ENCODE measurements at places on chromosomes 4 and X.

DNA sequence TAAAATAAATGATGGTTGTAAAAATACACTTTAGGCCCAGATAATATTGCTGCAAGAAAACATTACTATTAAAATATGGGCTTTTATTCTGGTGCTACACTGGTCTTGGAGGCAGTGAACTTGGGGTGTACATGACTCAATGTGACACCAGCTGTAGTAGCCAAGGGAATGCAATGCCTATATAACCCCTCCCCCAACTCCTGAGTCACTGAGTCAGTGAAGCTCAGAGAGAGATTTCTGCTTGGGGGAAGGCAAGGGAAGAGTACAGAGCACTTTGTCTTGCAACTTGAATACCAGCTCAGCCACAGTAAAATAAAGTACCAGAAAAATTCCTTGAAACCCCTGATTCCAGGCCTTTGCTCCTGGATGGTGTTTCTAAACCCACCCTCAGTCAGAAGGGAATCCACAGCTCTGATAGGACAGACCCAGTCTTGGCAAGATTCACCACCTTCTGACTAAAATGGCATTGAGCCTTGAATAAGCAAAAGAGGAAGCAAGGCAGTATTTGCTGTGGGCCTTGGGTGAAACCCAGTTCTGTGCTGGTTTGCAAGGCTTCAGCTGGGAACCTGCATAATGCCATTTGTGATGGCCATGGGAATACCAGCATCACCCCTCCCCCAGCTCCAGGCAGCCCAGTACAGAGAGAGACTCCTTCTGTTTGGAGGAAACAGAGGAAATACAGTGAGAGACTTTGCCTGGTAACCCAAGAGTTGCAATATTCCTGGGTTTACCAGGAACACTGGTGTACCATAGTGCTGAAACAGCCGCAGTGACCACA is 209.9 kb downstream of the IQCM start:
- no peak for DNase-seq

DNA sequence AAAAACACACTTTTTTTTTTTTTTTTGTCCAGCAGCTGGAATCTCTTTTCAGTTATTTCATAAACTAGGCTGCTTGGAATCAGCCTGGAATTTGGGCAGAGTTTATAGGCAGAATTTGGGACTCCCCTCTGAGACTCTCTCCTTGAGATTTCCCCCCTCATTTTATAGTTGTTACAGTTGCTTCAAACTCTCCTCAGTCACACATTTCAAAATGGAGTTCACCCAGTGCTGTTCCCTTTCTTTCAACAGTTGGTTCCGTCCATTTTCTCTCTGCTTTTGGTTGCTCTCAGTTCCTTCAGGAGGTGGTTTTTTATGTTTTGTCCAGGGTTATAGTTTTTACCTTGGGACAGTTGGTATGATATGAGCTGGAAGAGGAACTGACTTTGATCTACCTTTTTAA is 27.5 kb downstream of the NSD2 start:
- DNase-seq: no peak

- DNase-seq: no peak
Measured at GRCh38 chr4:174564529-174564928, 42.2 kb upstream of the HPGD start.

DNA sequence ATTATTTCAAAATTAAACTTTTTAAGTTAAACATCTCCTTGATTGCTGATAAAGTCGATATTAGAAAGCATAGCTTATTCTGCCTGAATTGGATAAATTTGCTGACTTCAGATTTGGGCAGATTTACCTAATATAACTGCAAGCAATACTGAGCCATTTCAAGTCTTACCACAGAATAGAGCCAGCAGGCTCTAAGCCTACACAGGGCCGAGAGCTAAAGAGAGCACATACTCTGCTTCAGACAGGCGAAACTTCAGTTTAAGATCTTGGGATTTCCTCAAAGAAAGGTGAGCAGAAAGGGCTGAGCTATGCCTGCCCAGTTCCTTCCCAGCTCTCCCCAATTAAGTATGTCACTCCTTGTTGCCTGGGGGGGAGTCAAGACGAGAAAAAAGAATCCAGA is 240.6 kb upstream of the NOCT start:
- DNase-seq: no peak

DNA sequence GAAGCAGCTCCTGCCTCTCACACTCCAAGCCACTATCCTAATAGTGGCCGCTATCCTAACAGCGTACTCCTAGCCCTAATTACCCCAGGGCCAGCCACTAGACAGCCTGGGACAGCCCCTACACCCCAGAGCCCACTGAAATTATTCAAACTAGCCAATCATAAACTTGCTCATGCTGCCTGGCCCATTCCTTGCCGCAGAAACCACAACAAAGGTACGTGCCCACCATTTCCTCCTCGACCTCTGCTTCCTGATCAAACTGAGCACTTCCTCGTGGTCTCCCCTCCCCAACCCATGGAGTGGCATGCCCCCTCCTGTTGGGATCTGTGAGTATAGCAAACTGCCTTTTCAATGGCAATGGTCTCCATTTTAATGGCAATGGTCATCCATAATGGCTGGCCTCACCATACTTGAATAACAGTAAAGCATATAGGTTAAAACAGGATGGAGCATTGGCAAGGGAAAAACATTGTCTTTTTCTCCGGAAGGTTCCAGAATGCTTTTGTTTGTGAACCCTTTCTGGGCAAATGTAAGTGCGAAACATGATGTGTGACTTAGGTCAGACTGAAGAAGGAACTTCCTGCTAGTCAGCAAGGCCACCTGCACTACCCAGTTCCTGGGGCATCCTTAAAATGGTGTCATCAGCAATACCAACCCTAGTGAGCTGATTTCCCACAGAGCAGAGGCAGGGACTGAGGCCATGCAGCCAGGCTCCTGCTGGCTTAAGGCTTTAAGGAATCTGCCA is 107.1 kb upstream of the ATP6AP2 start:
- DNase-seq: no peak

GRCh38 chr4:150782311-150782710 is 200.4 kb downstream of the MAB21L2 start:
- no peak for DNase-seq

- no peak for DNase-seq
Measured at GRCh38 chr4:120865985-120866384, 56.5 kb downstream of the PRDM5 start.

DNA sequence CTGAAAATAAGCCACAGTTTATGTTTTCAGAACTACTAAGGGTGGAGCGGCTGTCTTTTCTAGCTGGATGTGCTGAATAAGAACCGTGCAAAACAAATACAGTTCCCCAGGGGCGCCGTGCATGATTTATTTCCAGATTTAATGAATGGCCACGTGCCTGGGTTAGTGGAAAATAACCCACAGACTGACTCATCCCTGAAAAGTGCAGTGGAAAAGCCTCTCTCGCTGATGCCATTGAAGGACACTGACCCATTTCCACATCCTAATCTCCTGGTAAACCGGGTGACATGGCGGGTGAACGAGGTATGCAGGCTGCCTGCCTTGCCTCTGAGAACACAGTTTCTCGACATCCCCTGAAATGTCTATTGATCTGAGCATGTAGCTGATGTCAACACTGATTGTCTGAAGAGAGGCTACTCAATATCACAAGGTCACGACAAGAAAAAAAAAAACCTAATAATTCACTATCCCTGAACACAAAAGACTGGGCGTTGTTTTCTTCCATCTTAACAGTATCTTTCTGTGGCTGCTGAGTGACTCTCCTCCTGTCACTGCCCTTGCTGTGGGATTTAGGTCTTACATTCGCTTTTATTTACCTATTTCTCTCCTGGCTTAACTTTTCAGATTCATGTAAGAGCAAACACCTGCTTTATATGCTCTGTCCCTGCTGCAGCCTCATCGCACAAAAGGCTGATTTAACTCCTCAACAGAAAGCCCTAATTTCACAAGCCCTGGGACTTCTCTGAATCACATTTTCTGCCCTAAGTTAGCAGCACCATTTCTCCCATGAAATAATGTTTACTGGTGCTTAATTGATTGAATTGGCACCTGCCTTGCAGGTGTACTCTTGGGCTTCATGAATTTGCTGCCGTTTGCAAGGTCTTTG is 76.9 kb upstream of the SCOC start:
- DNase-seq: no peak

- no peak for DNase-seq
Measured at GRCh38 chrX:40152741-40153344, 55.1 kb upstream of the BCOR start.

DNA sequence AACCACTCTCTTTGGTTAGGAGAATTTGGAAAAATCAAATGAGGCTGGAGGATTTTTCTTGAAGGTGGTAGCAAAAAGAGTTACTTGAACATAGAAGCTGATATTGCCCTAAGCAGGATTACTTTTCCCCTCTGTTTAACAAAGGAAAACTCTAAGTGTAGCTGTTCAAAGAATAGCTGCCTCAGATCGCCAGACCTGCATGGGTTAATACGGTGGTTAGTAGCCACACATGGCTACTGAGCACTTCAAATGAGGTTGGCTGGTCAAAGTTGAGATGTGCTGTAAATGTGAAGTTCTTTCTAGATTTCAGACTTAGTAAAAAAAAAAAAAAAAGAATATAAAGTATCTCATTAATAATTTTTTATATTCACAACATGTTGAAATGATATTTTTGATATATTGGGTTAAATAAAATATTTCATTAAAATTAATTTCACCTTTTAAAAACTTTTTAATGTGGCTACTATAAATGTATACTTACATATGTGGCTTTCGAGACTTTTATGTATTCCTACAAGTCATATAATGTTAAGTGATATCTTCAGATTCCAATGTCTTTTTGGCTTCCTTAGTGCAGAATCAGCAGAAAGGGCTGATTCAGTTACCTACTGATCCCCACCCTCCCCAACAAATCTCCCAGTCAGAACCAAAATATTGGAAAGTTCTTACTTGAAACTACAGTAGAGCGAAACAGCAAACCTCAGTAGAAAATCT is 3.3 kb upstream of the RPS6KA3 start:
- no peak for DNase-seq

GRCh38 chrX:102976793-102977495 is 39.9 kb downstream of the RAB40AL start:
- no peak for DNase-seq

- DNase-seq: no peak
Measured at GRCh38 chrX:74536832-74537371, 77.5 kb downstream of the RLIM start.

- no peak for DNase-seq
Measured at GRCh38 chrX:13693341-13693961, 4.5 kb downstream of the RAB9A start.

- no peak for DNase-seq
Measured at GRCh38 chr4:52907510-52907909, 45.4 kb downstream of the RASL11B start.

- DNase-seq: no peak
Measured at GRCh38 chr4:2059046-2059725, at the start of gene NAT8L. Gene NAT8L, plus strand, starts transcription at chr4:2059327. Its CDS starts 185 bp downstream, at chr4:2059512.

DNA sequence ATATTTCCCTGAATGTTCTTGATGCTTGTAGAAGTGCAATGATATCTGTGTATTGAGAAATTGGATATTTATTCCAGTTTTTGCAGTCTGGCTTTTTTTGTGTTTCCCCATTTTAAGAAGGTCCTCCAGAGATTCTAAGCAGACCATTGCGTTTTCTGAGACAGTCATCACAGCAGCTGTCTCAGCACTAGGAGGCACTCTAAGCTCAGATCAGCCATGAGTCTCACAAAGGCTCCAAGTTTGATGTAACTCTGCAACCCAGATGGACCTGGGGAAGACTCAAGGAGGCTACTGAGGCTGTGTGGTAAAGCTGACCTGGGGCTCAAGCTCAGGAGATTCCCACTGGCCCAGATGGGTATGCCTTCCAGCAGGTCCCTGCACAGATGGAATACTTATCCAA is 89.3 kb upstream of the CYLC1 start:
- no peak for DNase-seq

DNA sequence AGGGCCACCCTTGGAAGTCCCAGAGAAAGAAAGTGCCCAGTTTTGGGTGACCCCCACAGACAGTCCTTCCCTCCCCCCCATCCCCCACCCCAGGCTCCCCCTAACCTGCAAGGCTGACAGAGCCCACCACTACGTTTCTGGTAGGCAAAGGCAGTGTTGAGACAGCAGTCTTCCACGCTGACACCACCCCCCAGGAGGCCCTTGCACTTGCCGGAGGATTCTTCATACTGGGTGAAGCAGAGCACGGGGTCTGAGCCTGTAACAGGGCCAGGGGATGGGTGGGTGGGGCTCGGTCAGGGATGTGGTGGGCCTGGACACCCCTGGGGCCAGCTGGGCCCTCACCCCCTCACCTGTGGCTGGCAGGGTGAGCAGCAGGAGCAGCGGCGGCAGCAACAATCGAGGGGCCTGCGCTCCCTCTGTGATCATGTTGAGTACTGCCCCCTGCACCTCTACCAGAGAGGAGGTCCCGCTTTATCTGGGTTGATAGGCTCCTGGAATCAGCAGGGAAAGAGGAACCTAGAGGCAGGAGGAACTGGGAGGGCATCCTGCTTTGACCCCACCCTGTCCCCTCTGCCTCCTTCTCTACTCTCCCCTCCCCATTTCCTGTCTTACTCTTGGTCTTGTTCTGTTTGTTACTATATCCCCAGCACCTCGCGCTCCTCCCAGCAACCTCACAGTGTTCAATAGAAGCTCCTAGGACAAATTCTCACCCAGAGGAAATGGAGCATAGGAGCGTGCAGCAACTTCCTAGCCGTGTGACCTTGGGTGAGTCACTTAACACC is at the start of gene CFP:
Gene CFP, minus strand, starts transcription at position 512 of the 782 bp plus-strand sequence. Its CDS starts 86 bp downstream, at position 426.
- no peak for DNase-seq

GRCh38 chr4:107793996-107794395 is 30.7 kb upstream of the SGMS2 start:
- no peak for DNase-seq

DNA sequence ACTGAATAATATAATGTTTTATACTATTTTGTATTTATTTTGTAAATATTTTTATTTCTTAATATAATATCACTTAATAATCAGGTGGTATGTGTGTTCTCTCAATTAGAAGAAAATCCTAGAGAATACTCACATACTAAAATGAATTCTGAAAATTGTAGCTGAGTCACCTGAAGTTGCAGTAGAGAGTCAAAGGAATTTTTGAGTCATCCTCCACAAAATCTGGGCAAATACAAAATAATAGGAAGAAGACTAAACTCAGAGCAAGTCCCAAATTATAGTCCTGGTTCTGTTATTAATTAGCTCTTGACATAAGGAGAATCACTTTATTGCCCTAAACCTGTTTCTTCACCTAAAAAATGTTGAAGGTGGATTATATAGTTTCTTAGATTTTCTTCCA is 57.8 kb downstream of the SPATA4 start:
- DNase-seq: no peak

DNA sequence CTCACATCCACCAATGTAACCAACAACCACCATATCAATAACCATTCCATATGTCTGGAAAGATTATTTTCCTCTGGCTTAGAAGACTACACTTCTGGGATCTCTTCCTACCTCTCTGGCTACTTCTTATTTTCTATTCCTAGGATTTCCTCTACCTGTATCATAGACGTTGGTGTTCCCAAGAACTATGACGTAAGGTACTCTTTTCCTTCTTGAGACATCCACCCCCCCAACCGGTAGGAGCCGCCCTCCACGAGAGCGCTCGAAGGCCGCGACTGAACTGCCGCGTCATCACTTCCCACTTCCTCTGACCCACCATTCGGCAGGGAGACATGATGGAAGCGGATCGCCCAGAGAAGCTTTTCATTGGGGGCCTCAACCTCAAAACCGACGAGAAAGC is at the start of gene RBMXL3:
Gene RBMXL3, plus strand, starts transcription at position 301 of the 400 bp plus-strand sequence. Its CDS starts 32 bp downstream, at position 333.
- DNase-seq: no peak
